ENCODE measurements at places on chromosomes 13 and 19.

GRCh38 chr13:22369840-22370239, 699.0 kb downstream of the FGF9 start:
- DNase-seq = no peak

- no peak for DNase-seq
Observed at GRCh38 chr19:32165750-32166149, 179.7 kb upstream of the ZNF507 start.

DNA sequence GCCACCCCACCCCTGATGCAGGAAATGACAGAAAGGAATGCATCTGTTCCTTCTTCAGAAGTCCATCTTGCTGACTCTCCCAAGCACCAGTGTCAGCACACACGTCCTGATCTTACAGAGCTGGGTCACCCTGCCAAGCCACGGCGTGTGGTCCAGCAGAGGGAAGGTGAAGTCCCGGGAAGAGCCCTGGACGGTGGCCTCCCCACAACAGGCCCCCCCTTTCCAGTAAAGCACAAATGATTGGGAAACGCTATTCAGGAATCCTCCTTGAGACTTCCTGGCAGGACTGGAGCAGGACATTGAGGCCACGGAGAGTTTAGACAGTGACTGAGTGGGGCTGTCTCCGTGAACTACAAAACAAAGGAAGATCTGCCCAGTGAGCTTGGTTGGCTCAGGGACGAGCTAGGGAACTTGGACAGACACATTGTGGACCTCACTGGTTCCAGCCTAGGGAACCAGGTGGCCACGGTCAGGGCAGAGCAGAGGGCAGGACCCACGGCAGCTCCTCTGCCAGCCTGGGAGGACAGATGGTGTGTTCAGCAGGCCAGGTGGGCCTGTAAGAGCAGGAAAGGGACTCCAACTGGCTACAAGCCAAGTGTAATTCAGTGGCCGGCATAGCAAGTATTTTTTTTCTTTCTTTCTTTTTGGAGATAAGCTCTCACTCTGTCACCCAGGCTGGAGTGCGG, 41.7 kb downstream of the ELL start:
- DNase-seq = peak; percentile 81

DNA sequence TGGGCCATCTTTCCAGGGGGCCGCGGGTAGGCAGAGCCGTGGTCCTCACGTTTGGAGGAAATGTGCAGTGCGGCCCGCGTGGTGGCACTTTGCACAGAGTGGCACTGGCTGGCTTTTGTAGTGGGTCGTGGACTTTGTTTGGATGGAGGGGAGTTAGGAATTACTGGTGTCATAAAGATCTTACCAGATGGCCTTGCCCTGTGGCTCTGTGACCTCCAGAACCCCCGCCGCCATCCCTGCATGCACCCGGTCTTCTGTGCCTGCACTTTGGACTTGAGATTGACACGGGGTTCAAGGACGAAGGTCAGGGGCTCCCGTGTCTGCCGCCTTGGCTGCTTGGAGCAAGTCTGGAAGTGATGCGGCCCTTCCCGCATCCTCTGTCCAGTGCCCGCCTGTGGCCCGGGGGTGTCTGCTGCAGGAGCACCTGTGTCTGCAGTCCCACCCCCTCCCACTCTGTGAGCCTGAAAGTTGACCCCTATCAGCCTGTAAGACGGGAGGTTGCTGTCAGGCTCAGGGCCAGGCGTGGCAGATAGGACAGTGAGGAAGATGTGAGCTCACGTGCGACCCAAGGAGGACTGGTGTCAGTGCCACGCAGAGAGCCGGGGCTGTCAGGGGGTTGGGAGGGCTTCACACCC, 2.2 kb downstream of the GNA11 start:
- no peak for DNase-seq

- no peak for DNase-seq
Observed at GRCh38 chr13:102536695-102537485, 59.9 kb upstream of the TPP2 start.

GRCh38 chr19:33193865-33194362, at the start of gene LRP3:
LRP3 (plus strand) TSS chr19:33194330; CDS start chr19:33194786, 456 bp downstream.
- peak; percentile 70 for DNase-seq

- DNase-seq = peak; percentile 16
Observed at GRCh38 chr13:77047649-77048343, 20.8 kb upstream of the FBXL3 start.

DNA sequence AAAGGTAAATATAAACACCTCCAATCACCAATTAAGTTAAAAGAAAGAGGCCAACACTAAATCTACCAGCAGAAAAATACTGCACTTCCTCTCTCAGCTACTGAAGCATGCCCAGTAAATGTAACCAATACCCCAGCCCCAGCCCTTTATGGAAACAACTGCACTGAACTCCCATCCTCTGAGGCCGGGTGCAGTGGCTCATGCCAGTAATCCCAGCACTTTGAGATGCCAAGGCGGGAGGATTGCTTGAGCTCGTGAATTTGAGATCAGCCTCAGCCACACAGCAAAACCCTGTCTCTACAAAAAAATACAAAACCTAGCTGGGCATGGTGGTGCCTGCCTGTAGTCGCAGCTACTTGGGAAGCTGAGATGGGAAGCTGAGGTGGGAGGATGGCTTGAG, 221.6 kb upstream of the SOX21 start:
- no peak for DNase-seq

DNA sequence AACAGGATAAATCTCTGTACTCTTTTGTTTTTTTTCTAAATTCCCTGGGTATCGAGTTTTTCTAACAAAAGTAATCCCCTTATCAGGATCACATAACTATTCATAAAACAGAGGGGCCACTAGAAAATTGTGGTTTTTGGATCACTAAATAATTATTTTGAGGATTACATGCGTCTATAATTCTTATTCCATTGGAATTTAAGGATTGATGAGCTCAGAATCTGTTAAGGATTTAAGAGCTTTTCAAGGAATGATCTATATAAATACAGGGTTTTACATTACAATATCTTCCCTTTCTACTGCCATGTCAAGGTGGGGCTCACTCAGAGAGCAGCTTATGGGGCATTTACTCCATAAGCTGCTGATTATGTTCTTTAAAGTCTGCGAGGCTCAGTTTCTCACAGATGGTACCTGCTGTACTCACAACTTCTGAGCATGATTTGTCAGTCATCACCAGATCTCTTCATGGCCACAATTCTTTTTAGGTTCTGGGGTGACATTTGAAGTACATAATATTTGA, 449.8 kb downstream of the PCDH17 start:
- peak; percentile 91 for DNase-seq

- no peak for DNase-seq
Observed at GRCh38 chr13:99998261-99998660, 16.7 kb downstream of the ZIC2 start.

- DNase-seq = no peak
Observed at GRCh38 chr13:36193151-36193855, 21.1 kb downstream of the SOHLH2 start.

GRCh38 chr19:54572696-54573311, 786 bp upstream of the LILRA2 start:
- DNase-seq = no peak

- no peak for DNase-seq
Observed at GRCh38 chr13:99066219-99066618, 88.4 kb upstream of the DOCK9 start.

DNA sequence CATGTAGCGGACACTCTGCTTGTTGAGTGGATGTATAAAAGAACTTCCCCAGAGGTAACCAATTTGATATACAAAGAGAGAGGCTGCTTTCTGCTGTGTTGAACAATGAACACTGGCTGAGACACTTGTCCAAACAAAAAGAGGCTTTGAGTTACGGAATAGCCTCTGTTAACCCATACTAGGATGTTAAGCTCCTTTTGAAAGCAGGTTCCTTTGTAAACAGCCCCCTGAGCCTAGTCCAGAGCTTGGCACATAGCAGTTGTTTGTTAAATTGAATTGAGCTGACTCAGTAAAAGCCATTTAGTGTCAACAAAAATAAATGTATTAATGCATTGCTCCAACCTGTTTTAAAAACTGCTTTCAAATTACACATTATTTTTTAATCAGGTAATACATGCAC, 200.1 kb downstream of the MZT1 start:
- DNase-seq = no peak

DNA sequence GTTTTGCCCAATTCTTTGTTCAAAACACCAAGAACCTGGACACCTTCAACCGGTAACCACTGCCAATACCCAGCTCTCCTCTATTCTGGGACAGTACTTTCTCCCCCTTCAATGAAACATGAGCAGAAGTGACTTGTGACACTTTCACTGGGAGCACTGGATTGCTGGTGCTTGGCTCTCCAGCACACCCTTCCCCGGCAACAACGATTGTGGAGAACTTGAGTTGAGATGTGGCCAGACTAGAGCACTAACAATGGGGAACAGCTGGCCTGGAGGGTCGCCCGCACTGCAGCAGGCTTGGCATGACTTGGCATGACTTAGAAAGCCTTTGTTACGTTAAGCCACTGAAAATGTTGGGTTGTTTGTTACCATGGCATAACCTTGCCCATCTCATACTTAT, 7.5 kb upstream of the B3GLCT start:
- no peak for DNase-seq

DNA sequence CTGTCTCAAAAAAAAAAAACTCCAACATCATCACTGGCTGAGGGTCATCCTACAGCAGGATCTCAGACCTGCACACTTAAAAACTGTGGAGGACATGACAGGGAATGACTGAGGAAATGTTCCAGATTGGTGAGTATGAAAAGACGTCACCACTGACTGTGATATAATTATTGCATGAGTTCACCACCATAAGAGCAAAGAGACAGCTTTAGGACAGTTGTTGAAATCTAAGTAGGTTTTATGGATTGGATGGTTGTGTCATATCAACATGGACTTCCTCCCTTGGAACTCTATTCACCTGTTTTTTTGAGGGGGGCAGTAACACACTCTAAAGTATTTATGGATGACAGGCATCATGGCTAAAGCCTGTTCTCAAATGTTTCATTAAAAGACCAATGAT, 31.5 kb downstream of the KLF12 start:
- DNase-seq = no peak

DNA sequence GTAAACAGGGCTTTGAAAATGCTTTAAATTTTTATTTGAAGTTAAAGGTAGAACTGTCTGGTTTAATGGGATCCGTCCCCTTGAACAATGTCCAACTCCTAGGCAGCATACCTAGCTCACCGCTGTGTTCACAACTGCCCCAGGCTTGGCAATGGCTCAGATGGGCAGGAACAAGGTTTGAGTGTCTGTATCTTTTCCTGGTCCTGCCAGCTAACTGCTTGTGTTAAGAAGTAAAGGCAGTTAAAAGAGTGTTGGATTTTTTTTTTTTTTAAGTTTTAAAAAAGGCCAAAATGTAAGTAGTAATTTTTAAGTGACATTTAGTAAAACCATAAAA, 66.7 kb upstream of the FNDC3A start:
- no peak for DNase-seq

DNA sequence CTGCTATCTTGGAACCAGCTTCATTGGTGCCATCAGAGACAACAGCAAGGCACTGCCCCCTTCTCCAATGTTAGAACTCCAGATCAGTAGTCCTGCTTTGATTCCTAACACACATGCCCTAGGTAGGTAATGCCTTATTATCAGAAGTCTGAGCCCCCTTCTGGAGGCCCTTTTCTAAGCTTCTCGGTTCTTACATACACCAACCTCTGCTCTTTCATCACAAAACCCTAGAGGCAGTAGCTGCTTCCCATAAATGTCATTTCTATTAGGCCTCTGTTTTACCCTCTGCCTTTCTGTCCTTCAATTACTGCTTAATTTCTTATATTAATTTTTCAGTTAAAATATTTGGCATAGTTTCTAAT, 65.3 kb upstream of the KLHL1 start:
- no peak for DNase-seq

- DNase-seq = no peak
Observed at GRCh38 chr19:12453495-12453894, 12.7 kb upstream of the ZNF443 start.

DNA sequence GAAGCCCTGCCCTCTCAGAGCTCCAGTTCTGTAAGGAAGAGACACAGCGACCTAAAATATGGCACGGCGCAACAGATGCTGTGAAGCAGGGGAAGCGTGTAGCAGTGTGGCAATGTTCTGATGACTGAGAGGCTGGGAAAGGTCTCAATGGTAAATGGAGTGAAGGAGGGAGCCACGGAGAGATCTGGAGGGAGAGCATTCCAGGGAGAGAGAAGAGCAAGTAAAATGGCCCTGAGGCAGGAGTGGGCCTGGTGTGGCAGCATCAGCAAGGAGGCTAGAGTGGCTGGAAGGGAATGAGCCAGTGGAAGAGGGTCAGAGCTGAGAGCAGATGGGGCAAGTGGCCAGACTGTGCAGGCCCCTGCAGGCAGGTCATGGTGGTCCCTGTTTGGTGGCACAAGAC, 16.4 kb downstream of the RCN3 start:
- DNase-seq = no peak

DNA sequence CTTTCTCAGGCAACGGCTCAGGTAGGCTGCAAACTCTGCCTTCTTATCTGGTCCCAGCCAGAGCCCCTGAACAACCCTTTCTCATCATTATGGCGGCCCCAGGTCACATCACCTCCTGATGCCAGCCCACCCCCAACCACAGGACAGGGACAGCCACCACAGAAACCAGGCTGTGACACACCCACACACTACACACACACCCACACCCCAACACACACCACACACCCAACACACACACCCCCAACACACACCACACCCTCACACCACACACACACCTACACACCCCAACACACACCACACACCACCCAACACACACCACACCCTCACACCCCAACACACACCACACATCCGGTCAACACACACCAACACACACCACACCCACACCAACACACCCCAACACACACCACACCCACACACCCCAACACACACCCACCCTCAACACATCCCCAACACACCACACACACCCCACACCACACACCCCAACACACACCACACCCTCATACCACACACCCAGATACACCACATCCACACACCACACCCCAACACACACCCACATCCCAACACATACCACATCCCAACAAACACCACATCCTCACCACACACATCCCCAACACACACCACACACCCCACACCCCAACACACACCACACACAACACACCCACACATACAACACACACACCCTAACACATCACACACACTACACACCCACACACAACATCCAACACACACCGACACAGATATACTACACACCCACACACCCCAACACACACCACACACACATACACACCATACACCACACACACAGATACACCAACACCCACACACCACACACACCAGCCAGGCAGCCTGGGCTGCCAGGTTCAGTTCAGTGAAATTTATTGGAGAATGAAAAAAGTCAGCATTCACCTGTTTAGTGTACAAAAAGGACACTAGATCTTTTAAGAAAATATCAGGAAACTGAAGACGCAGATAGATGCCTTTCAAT, 4.2 kb upstream of the ISYNA1 start:
- DNase-seq = no peak

- no peak for DNase-seq
Observed at GRCh38 chr13:62123409-62123808, 707.8 kb upstream of the PCDH20 start.

GRCh38 chr19:48466561-48467325, 2.4 kb upstream of the CYTH2 start:
- peak; percentile 94 for DNase-seq

GRCh38 chr13:77563111-77563510, 27.6 kb downstream of the SCEL start:
- no peak for DNase-seq

GRCh38 chr19:5434970-5435641, 20.1 kb upstream of the ZNRF4 start:
- no peak for DNase-seq

Measured in NCI-H82 (cell line).